ENCODE measurements at places on chromosomes 7 and 10.

DNA sequence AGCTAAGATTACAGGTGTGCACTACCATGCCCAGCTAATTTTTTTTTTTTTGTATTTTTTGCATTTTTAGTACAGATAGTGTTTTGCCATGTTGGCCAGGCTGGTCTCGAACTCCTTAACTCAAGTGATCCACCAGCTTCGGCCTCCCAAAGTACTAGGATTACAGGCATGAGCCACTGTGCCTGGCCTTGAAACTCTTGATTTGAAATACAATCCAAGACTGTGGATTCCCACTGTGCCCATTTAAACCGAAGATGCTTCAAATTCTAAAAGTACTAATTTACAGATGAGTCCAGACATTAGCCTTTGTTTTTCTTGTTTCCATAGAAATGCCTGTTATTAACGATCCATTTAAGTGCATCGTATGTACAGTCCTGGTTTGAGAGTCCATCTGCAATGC, 130.9 kb downstream of the CACNA2D1 start:
- no peak for DNase-seq

DNA sequence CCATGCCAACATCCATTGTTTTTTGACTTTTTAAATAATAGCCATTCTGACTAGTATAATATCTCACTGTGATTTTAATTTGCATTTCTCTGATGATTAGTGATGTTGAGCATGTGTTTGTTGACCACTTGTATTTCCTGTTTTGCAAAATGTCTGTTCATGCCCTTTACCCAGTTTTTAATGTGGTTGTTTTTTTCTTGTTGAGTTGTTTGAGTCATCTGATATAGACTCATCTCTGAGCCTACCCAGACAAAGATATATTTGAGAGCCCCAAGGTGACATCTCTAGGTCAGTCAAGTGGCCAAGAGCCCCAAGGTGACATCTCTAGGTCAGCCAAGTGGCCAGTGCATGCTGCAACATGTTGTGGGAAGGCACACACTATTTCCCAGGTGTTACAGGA, 224.7 kb downstream of the HECW1 start:
- DNase-seq, result no peak

DNA sequence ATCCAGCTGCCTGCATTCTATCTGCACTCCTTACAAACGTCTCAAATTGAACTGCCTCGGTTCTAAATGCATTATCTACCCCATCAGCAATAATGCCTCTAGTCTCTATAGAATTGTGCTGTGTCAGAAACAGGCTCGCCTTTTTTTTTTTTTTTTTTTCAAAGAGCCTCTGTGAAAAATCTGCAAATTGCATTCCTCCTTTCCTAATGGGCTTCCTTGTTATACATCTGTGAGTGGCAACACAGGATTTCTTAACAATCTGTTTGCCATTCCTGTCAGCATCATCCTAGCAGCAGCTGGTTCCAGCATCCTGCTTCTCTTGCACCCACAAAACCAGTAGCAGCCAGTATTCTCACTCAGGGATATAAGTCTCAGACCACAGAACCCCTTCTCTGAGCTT, 413.5 kb upstream of the SEMA3D start:
- DNase-seq, result no peak

- no peak for DNase-seq
Observed at GRCh38 chr10:126263006-126263676, 125.1 kb downstream of the ADAM12 start.

DNA sequence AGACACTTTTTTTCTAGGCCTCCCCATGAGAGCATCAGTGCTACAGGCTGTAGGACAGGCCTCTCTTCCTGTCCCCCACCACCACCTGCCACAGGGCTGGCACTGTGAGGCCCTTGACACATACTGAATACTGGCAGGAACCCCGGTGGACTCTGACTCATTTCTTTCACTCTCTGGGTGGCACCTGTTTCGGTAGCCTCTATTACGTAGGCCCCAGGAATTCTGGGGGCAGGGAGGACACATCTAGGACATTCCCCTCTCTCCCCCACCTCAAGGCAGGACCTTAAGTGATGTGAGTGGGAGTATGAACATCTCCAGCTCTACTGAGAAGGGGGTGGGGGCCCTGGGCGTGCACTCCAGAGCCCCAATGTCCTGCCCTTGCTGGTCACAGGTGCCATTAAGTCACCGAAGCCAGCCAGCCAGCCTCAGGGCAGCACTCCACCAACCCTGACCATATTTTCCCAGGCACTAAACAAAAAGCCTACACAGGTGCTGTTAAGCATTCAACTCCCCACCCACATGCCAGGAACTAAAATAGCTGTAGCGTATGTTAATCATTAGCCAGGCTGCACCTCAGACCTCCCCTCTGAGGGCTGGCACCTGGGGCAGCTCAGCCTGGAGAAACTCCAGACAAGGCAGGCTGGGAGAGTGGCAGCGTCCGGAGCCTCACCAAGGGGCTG, 8.9 kb downstream of the ANXA11 start:
- DNase-seq, result peak; percentile 40

DNA sequence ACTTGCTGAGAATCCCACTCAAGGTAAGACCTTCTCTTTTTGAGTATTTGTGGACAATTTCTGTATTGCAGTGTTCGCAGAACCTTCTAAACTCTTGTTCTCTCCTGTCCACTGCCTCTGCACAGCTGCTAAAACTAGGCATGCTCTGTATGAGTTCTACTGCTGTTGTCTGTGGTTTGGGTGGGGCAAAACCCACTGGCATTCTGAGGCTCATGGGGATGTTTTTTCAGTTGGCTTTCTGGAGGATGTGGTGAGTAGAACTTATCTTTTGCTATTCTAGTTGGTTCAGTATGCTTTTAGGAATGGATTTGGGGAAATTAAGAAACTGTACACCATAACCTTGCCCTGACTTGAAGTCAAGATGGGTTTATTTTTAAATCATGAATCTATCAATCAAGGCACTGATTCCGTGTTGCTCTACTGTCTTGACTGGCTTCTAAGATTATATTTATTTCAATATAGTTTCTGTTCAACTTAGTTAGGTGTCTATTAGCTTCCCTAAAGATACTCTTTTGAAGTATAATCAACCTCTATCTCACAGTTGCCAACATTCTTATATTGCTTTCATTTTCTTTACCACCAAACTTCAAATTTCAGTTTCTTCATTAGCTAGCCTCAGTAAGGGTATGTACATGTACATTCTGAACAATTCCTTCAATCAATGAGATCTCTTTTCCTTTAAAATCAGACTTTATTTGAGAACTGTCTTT, 25.0 kb upstream of the C1GALT1 start:
- DNase-seq, result peak; percentile 83

- DNase-seq, result peak; percentile 99
Observed at GRCh38 chr7:97116308-97116707, 1.2 kb upstream of the SDHAF3 start.

GRCh38 chr7:88888684-88889083, 93.1 kb upstream of the TEX47 start:
- no peak for DNase-seq

GRCh38 chr10:6669269-6669859, 89.3 kb upstream of the PRKCQ start:
- peak; percentile 63 for DNase-seq

- DNase-seq, result no peak
Observed at GRCh38 chr7:109772161-109772560, 1202.5 kb downstream of the DNAJB9 start.

GRCh38 chr10:10118131-10118530, 899.5 kb upstream of the CELF2 start:
- DNase-seq, result no peak

- no peak for DNase-seq
Observed at GRCh38 chr7:133298080-133298479, 45.2 kb downstream of the EXOC4 start.

- DNase-seq, result no peak
Observed at GRCh38 chr10:114362826-114363355, 41.4 kb downstream of the AFAP1L2 start.

DNA sequence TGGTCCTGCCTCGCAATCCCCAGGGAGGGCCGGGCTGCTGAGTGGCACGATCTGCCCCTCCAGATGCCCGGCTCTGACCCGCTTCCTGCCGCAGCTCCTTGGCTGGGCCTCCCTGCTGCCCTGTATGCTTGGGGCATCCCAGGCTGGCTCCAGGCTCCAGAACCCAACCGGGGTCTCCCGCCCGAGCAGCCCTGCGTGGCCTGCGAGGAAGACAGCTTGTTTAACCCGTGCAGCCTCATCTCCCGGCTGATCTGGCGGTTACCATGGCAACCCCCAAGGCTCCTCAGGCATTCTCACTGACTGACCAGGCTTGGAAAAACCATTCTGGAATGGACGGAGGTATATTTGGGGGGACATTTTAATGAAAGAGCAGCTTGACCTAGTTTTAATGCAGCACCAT, 232.4 kb upstream of the MYO3A start:
- no peak for DNase-seq

- no peak for DNase-seq
Observed at GRCh38 chr10:108072466-108072865, 908.0 kb upstream of the SORCS1 start.

- no peak for DNase-seq
Observed at GRCh38 chr7:19362099-19362498, 216.9 kb upstream of the FERD3L start.

DNA sequence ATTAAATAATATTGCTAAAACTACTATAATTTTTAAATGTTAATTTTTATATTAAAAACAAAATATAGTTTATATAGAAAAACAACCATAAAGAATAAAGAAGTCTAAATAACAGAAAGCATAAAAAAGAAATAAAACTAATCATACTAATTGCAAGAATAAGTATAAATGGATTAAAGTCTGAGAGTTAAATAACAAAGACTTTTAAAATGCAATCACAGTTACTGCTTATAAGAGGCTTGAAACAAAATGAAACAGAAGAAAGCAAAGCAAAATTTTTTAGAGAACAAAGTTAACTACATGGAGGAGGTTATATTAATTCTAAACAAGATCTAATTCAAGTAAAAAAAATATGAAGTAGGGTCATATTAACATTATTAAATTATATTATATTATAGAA, 41.1 kb downstream of the PRR15 start:
- DNase-seq, result no peak

DNA sequence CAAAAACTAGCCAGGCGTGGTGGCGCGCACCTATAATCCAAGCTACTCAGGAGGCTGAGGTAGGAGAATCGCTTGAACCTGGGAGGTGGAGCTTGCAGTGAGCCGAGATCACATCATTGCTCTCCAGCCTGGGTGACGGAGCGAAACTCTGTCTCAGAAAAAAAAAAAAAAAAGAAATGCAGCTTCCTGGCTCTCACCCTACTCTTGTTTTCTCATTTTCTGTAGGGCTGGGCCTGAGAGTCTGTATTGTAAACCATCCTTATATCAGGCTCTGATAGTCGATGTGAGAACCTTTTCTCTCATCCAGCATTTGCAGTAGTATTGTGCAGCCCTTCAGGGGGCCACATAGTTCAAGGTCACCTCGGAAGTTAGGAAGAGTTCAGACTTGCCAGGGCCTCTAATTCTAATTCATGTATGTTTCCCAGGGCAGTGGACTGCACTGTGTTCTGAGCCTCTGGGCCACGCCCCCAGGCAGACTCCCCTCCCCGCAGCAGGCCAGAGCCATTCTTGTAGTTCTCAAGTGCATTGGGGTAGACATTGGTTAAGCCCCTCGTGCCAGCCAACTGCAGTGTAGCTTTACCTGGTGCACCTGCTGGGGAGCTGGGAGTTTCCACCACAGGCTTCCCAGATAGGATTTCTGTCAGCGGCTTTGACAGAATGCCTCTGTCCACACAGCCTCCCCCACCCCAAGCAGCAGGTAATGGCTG, 38.3 kb upstream of the PDCD4 start:
- DNase-seq, result no peak

DNA sequence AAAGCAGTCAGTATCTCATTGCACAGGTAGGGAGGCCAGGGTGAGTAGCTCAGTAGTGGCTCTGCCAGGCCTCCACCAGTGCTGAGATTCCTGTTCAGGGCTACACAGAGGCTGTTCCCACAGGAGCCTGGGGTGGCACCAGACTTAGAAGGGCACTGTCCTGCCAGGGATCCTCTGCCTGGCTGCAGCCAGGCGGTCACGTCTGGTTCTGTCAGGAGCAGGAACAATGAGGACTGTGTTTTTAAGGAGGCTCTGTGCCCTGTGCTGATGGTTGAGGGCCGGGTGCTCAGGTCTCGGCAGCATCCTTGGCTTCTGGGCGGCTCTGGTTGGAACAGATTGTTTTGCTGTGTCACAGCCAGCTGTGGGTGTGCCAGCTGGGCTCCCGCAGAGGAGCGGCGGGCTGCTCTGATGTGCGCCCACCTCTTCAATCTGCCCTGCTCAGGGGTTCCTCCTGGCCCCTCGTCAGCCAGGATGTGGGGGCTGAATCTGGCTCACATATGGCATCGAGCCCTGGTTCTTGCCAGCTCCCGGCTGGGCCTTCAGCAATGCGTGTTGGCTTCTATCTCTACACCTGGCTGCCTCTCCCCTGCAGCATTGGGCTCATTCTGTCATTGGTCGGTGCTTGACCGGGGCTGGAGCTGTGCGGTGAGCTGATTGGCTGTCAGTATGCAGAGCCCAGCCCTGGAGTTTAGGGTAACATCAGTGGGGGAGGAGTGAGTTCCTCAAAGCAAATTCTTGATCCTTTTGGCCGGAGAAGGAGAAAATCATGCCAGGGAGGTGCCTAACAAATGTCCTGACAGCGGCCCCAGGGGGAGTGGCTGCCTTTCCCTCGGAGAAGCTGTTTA, 41.2 kb downstream of the TACR2 start:
- no peak for DNase-seq

GRCh38 chr7:153496257-153496656, 555.9 kb upstream of the DPP6 start:
- no peak for DNase-seq
